HFFc6 (cell line): ENCODE measurements at places on chromosomes 4 and X. TPM values are rescaled to one million over a fixed set of nuclear protein-coding genes. Genes with fewer than 3 reads are reported as not detected.
A peak's percentile ranks its signal among the peaks of the same experiment; 100 is the strongest.

Gene SMIM43
- 0.76 and 1.5 TPM in 2 replicates for total RNA-seq

DNA sequence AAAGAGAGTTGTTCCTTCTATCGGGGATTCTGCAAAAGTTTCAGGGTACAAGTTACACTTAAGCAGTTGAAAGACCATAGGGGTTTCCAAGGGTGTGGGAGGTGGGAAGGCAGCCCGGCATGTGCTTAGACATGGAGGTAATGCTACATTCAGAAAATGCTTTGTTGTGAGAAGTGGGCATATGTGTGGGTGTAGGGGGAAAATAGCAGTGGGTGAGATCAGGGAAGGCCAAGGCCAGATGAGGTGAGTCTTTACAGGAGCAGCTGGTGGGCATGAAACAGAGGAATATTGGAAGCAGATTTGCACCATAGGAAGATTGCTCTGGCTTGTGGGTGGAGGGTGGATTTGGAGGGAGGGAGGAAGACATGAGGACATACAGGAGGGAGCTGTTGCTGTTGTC is 8.3 kb downstream of the CYTL1 start:
- H3K36me3 ChIP-seq = no peaks in the 10 kb centered on the region
- H3K27me3 ChIP-seq = peaks cover 11% of the 10 kb centered on the region
- H3K27ac ChIP-seq = no peak overlapping the region
- no peaks in the 10 kb centered on the region for H3K4me1 ChIP-seq

DNA sequence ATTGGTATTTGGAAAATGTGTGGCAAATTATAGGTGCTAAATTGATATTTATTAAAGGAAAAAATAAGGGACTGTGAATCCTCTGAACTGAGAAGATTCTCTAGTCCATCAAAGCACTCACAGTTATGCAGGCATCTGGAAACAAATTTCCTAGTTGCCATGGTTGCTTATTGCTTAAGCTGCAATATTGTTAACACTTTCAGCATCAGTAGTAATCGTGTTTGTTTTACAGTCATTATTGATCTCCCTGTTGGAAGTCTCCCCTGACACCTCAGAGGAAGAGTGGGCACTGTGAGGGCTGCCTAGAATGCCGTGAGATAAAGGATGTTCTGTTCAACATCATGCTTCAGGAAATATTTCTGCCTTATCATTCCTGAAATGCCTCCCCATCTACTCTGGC is 2004.3 kb upstream of the ADGRL3 start:
- no peaks in the 10 kb centered on the region for H3K36me3 ChIP-seq
- H3K4me3 ChIP-seq = no peak overlapping the region
- no peaks in the 10 kb centered on the region for H3K27me3 ChIP-seq
- H3K4me1 ChIP-seq = no peaks in the 10 kb centered on the region
- no peak for DNase-seq
- H3K27ac ChIP-seq = no peak overlapping the region

GRCh38 chr4:72375073-72375736 is 193.8 kb downstream of the ADAMTS3 start:
- H3K27me3 ChIP-seq = no peaks in the 10 kb centered on the region
- peak overlapping the region; percentile 86 for H3K27ac ChIP-seq
- H3K4me3 ChIP-seq = peak overlapping the region; percentile 25; the same call in 1 of the 2 replicates
- peaks cover 63% of the 10 kb centered on the region for H3K4me1 ChIP-seq

DNA sequence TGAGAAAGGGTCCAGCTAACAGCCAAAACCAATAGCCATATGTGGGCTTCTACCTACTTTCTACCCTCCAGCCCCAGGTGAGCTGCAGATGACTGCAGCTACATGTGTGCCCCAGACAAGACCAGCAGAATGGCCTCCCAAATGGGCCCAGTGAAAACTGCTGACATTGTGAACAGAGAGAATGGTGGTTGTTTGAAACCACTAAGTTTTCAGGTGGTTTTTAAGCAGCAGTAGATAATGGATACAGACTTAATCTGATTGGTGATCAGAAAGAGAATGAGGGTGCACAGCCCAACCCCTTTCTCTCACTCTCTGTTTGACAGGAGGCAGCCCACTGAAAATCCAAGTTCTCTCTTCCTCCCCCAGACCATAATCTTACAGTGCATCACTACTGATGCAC is 42.5 kb upstream of the BBS12 start:
- no peaks in the 10 kb centered on the region for H3K36me3 ChIP-seq
- no peak for DNase-seq
- no peak overlapping the region for H3K27ac ChIP-seq
- peaks cover 11% of the 10 kb centered on the region for H3K27me3 ChIP-seq

DNA sequence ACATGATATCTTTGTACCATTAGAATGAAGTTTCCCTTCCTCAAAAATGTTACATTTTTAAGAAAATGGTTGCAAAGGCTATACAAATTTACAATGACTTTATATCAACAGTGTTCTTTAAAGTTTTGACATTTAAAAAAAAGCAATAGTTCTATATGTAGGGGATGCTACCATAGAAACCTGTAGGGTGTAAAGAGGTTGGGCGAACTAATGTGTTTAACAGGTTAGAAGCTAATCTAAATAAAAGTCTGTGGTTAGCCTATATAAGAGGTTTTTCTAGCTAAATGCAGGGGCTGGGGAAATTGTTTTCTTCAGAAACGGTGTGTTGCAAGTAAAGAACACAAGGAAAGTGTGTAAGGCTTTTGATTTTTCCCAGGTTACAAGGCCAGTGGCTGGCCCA is 73.3 kb downstream of the GBA3 start:
- no peak for DNase-seq
- H3K27ac ChIP-seq = no peak overlapping the region
- H3K4me3 ChIP-seq = no peak overlapping the region
- no peaks in the 10 kb centered on the region; the same call in 1 of the 2 replicates for H3K36me3 ChIP-seq

DNA sequence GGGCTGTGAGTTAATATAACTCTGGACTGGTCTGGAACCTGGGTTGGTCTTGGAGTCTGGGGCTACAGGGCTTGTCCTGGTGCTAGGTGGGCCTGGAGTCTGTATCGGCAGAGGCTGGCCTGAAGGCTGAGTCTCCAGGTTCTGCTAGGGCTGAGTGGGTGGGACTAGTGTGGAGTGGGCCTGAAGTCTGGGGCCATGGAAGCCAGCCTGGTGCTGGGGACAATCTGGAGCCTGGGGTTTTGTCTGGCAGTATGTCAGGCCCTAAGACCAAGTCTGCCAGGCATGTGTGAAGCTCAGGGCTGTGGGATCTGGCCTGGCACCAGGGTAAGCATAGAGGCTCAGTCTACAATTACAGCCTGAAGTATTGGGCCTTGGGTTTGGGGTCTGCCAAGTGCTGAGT is 742.6 kb upstream of the GRIA3 start:
- peaks cover 16% of the 10 kb centered on the region for H3K4me1 ChIP-seq
- no peak overlapping the region for H3K4me3 ChIP-seq
- DNase-seq = no peak
- no peaks in the 10 kb centered on the region; the same call in 1 of the 2 replicates for H3K27me3 ChIP-seq

Gene MID2
- total RNA-seq = 9.3 to 10.7 TPM (median 10.0 TPM) in 3 replicates

DNA sequence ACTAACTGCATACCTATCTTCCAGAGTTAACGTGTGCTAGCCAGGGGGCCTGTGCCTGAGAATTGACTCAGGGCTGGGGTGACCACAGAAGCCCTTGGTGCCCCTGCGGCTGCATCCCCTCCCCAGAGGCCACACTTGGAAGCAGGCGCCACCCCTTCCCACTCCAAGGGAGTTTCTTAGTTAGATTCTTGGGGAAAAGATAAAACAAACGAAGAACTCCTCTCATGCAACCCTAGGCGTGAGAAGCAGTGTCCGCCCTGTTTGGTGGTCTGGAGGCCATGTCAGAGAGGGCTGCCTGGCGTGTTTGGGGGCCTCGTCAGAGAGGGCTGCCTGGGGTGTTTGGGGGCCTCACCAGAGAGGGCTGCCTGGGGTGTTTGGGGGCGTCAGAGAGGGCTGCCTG is 50.3 kb upstream of the HGFAC start:
- peaks cover 5% of the 10 kb centered on the region; the same call in 1 of the 2 replicates for H3K27me3 ChIP-seq
- peaks cover 34% of the 10 kb centered on the region for H3K4me1 ChIP-seq
- H3K27ac ChIP-seq = no peak overlapping the region

Gene GLOD5
- total RNA-seq = not detected in 2 replicates

Gene ADGRG4
- not detected in 3 replicates for total RNA-seq
